ENCODE measurements at places on chromosomes 2 and 18.

DNA sequence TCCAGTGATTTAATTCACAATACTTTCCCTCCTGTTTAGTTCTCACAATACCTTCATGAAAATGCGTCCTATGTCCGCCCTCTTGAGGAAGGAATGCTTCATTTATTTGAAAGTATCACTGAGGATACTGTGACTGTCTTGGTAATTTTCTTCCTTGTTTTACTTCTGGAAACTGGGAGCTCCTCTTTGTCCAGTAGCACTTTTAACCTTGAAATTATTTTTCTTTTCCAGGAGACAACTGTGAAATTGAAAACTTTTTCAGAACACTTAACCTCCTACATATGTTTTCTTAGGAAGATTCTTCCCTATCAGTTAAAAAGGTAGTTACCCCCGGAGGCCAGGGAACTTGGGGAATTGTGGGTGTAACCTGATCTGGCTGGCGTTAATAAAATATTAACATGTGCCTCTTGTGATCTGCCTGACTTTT lies 58.9 kb upstream of the STON1 start:
- DNase-seq: no peak

DNA sequence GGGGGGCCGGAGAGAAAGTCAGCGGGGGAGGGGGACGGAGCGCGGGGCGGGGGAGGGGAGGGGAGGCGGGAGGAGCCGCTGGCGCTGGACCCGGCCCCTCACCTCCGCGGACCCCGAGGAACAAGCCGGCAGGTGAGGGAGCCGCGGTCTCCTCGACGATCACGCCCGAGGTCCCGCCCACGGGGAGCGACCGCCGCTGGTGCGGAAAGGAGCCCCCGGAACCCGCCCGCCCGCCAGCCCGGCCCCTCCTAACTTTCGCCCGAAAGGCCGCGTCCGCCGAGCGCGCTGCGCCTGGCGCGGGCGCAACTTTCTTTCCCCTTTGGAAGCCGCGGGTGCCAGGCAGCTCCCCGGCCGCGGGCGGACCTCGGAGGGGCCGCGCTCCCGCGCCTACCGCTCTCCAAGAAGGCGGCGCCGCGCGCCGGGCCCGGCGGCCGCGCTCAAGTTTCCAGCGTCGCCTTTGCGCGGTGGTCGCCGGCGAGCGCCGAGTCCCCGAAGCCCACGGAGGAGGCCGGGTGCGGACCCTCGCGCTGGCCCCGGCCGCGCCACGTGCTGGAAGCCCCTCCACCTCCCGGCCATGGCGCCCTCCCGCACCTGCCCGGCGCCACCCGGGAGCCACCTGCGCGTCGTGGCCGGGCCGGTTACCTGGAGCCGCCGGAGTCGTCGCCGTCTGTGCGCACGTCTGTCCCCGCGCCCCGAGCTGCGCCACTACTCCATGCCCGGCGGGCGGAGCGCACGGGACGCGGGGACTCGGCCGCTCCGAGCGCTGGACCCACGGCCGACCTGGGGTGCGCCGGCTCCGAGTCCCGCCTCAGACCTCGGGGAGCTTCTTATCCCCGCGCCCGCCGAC lies at the start of gene ALKAL2:
Gene ALKAL2, minus strand, starts transcription at position 181 of the 847 bp plus-strand sequence. CDS start 256 bp downstream, outside the sequence.
- peak; percentile 14 for DNase-seq

- DNase-seq: no peak
These were observed 168.8 kb upstream of the VRK2 start for GRCh38 chr2:57877811-57878170.

DNA sequence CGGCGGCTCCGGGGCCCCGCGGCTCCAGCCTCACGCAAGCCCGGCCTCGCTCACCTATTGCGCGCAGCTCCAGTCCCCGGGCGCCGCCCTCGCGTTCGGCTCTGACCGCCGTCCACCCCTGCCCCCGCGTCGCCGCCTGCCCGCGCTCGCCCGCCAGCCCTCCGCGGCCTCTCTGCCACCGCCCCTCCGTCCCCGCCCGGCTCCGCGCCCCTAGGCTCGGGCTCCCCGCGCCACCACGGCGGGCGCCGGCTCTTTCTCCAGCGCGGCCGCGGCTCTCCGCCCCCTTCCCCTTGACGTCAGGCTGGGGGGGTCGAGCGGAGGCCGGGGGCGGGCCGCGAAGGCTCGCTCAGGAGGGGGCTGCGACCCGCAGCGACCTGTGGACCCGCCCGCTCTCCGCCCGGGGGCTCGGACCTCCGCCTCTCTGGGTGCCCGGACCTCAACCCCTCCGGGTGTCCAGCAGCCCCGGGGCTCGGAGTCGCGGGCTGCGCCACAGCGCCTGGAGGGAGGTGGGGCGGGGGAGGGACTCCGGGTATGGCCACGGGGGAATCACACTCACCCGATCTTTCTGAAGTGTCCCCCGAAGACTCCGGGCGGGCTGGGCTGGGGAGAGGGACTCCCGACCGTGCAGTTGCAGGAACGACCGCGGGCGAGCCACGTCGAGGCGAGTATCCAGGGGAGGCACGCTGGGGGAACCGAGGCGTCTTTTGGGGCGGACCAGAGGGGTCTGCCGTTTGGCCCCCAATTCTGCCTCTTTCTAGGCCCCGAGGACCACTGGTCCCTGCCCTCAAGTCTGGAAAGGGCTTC lies at the start of gene SEMA4C:
Gene SEMA4C, minus strand, starts transcription at position 259 of the 804 bp plus-strand sequence. CDS start 2,194 bp downstream, outside the sequence.
- peak; percentile 49 for DNase-seq

DNA sequence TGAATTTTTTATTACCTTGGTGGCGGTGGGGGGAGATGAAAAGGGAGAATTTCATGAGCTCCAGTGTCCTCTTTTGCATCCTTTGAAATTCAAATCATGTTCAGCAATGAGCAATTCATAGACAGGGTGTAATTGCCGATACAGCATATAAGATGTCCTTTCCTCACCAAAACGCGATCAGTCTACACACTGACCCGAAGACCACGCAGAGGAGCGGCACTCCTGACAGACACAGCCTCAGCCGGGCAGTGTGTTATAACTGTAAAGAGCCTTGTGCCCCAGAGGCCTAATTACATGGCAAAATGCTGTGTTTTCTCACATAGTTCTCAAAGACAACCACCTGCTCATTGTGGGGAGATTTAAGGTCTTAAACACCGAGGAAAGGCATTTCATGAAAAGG lies 38.4 kb upstream of the APCDD1 start:
- no peak for DNase-seq

DNA sequence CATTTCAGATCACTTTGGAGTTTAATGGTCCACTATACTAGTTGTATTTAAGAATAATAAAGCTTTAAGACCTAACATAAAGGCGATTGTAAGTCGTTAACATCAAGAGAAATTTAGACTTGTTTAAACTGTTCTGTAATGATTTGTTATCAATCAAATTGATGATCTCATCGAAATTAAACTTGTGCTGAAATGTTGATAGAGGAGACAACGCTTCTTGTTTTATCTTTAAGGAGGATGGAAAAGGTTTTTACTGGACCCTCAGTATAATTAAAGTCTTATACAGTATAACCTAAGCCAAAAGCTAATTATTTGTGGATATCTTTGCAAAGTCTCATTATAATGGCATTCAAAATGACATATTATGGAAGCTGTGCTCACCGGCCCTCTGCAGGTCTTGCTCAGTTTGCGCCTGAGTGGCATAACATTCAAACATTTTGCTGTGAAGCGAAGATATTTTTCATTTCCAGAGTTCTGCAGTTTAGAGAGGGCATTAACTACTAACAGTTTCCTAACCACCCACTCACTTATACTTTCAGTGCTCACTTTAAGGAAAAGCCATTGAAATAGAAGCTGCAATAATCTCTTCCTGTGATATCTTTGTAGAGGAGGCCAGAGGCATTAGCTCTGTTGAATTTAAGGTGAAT lies 1.4 kb upstream of the SERTAD2 start:
- DNase-seq: no peak

- DNase-seq: no peak
These were observed 265.8 kb upstream of the ID2 start for GRCh38 chr2:8416001-8416571.

GRCh38 chr2:70069049-70069448 lies 18.2 kb upstream of the PCBP1 start:
- DNase-seq: no peak

DNA sequence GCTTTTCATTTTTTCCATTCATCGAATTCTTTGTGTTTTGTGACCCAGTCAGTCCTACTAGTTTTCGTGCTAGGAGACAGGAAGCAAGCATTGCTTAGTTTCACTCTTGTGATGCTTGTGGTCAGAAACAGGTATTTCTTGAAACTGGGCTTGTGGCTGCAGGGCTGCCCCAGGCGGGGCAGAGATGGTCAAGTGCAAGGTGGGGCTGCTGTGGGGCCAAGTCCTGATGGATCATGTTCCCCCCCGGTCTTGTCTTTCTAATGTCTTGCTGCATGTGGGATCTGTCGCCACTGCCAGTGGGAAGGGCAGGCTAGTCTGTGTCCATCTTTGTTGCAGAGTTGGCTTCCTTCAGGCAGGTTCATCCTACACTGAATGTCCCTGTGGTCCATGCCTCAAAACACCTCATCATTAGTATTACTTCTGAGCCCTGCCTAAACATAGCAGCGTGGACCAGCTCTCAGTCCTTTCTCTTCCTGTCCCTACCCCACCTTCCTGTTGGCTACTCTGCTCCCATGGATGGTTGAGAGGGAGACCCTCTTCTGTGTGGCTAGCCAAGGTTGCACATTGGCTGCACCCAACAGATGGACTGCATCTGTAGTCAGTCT lies 38.7 kb downstream of the INPP4A start:
- DNase-seq: no peak

- DNase-seq: no peak
These were observed 57.9 kb downstream of the CDH7 start for GRCh38 chr18:65808759-65809158.

- no peak for DNase-seq
These were observed 1.6 kb upstream of the RTP5 start for GRCh38 chr2:241867776-241868420.

DNA sequence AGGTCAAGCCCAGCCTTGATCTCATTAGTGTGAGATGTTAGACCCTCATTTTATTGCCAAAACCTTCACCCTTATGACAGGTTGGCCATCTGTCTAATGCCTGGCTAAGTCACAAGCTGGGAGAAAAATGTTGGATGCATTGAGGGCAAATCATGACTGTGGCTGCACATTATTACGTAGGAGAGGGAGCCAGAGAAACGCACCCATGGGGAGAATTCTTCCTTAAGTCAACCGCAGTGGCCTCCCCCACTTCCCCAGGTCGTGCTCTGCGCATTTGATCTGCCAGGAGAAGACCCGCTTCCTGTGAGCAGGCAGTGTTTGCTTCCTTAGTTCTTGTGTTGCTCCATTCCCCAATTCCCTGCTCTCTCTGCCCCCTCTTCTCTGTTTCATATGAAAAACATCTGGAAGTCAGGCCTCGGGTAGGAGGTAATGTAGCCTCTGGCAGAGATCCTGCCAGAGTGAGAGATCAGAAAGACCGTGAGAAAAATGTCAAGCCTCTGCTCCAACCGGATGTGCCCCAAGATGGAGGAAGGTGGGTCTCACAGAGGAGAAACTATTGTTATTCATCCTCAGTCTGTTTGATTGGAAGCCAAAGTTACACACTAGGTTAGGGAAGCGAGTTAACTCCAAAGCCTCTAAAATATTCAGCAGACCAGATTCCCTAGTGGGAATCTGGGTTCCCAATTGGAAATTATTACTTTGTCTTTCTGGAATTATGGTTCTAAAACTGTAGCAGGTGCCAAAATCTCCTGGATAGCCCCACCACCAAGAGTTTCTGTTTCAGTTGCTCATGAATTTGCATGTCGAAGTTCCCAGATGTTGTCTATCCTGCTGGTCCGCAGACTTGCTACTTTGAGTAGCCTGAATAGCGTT lies 144.3 kb upstream of the PELI1 start:
- no peak for DNase-seq

GRCh38 chr2:196980473-196980872 lies 54.0 kb upstream of the PGAP1 start:
- DNase-seq: no peak

DNA sequence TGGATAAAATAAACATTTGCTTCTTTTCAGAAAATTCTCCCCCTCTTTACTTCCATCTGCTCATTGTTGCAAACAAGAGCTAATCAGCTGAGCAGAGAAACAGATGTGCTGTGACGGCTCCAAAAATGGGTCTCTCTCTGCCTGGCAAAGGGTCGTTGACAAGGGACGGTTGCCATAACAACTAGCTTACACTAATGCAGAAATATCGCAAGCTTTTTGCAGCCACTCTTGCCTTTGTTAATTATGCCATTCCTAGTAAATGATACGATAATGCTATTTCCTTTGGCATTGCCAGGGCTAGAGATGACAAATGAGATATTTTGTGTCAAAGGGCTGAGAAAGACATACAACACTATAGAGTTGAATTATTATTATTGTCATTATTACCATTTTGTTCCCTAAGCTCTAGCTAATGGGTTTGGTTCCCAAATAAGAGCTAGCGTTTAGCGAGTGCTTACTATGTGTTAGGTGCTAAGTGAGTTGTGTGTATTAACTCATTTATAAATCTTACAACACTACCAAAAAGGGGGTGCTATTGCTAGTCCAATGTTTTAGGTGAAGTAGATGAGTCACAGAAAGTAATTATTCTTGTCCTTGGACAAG lies 46.8 kb downstream of the MYO3B start:
- DNase-seq: peak; percentile 54

- DNase-seq: no peak
These were observed 710.0 kb upstream of the ID2 start for GRCh38 chr2:7971841-7972240.

DNA sequence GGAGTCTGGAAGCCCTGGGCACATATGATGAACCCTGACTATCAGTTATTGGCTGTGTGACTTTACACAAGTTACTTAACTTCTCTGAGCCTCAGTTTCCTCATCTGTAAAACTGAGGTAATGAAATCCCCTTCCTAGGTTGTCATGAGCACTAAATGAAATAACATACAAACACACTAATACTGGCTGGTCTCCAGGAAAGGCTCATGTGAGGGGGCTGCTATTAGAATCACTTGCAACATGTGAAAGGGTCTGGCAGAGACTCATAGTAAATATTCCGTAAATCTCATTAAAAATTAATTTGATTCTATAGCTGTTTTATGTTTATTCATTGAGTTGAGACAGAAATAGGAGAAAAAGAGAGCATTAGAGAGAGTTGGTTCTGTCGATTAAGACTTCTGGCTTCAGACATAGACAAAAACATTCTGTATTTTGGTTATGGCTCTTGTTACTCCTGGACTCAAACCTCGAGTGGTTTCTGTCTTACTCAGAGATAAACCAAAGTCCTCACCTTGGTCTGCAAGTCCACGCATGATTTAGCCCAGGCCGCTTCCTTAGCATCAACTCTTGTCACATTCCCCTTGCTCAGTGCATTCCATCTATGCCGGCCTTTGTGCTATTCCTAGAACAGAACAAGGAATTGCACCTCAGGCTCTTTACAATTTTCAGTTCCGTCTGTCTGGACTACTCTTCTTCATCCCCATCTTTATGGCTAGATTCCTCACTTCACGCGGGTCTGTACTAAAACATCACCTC lies 139.1 kb downstream of the NXPH2 start:
- no peak for DNase-seq

DNA sequence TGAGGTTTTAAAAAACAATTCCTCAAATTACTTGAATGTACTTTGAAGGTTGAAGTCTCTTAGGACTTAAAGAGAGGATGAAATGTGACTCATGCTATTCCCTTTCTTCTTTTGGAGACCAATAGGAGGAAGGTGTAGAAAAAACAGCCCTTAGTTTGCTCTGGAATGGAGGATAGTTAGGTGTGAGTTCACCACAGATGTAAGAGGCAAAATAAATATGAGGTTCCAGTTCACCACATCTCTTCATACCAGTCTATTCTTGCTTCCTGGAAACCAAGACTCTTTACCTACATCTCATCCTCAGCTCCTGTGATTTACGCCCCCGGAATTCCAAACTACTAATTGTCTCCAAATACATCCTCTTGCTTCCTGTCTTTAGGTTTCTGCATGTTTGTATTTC lies 77.5 kb upstream of the TTC21B start:
- DNase-seq: no peak

All from COR-L47 (cell line).